ENCODE measurements at places on chromosomes 5 and 9. TPM values are rescaled to one million over a fixed set of nuclear protein-coding genes. Genes with fewer than 3 reads are reported as not detected.
A peak's percentile ranks its signal among the peaks of the same experiment; 100 is the strongest.

Gene ENTPD2
- 3.2 TPM for total RNA-seq

Gene HMGCS1
- 230 TPM for total RNA-seq

Gene ALDOB
- total RNA-seq = not detected

Gene AK1
- total RNA-seq = 37.9 TPM

Gene LRRC70
- 0.17 TPM for total RNA-seq

Gene ZNF608
- total RNA-seq = 40.8 TPM

Gene TAF11L10
- total RNA-seq = not detected

GRCh38 chr9:21385131-21385670 is at the start of gene IFNA2:
TSS of gene IFNA2 (minus strand) at chr9:21385398. CDS start at chr9:21385329, 69 bp downstream.
- no peak for DNase-seq
- peaks cover 3% of the 10 kb centered on the region for H3K4me1 ChIP-seq
- no peaks in the 10 kb centered on the region for H3K27me3 ChIP-seq
- no peaks in the 10 kb centered on the region for H3K36me3 ChIP-seq
- H3K4me3 ChIP-seq = no peak within 1 kb of the TSS

DNA sequence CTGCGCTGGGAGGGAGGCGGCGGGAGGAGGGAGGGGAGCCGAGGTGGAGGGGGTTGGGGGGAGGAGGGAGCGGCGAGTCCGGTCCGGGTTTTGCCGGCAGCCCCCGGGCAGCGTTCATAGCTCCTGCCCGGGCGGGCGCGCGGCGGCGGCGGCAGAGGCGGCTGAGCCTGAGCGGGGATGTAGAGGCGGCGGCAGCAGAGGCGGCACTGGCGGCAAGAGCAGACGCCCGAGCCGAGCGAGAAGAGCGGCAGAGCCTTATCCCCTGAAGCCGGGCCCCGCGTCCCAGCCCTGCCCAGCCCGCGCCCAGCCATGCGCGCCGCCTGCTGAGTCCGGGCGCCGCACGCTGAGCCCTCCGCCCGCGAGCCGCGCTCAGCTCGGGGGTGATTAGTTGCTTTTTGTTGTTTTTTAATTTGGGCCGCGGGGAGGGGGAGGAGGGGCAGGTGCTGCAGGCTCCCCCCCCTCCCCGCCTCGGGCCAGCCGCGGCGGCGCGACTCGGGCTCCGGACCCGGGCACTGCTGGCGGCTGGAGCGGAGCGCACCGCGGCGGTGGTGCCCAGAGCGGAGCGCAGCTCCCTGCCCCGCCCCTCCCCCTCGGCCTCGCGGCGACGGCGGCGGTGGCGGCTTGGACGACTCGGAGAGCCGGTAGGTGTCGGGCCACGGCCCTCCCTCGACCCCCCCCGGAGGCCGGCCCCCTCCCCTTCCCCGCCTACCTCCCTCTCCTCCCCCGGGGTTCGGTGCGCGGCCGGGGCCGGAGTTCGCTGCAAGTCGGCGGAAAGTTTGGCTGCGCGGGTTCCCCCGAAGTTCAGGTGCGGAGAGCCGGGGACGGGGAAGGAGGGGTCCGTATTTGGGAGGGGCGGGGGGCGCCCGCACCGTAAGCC is at the start of gene CXXC5:
Gene CXXC5, plus strand, starts transcription at position 145 of the 877 bp plus-strand sequence. CDS start 32,175 bp downstream, outside the sequence.
- DNase-seq = no peak
- H3K4me3 ChIP-seq = peak within 1 kb of the TSS; percentile 81
- peaks cover 26% of the 10 kb centered on the region for H3K27me3 ChIP-seq
- peak within 1 kb of the TSS; percentile 41 for H3K27ac ChIP-seq
- peaks cover 37% of the 10 kb centered on the region for H3K4me1 ChIP-seq

GRCh38 chr5:171306781-171307591 is 2.1 kb upstream of the TLX3 start:
- no peaks in the 10 kb centered on the region for H3K4me1 ChIP-seq
- H3K27ac ChIP-seq = no peak overlapping the region
- H3K27me3 ChIP-seq = peaks cover 96% of the 10 kb centered on the region
- peak; percentile 63 for DNase-seq
- H3K36me3 ChIP-seq = peaks cover 19% of the 10 kb centered on the region

GRCh38 chr9:134044944-134045343 is 19.7 kb downstream of the BRD3OS start:
- no peaks in the 10 kb centered on the region for H3K4me1 ChIP-seq
- no peak for DNase-seq
- no peaks in the 10 kb centered on the region for H3K27me3 ChIP-seq
- no peak overlapping the region for H3K27ac ChIP-seq

- no peak overlapping the region for H3K4me3 ChIP-seq
- H3K27me3 ChIP-seq = no peaks in the 10 kb centered on the region
- H3K36me3 ChIP-seq = peaks cover 24% of the 10 kb centered on the region
- H3K27ac ChIP-seq = no peak overlapping the region
Observed at GRCh38 chr5:146165460-146165859, 17.0 kb downstream of the LARS1 start.
